EL (cell line): ENCODE measurements at places on chromosomes 3 and 15.
A peak's percentile ranks its signal among the peaks of the same experiment; 100 is the strongest.

- no peak for DNase-seq
Measured at GRCh38 chr15:78316283-78317083, 17.1 kb upstream of the SKIC8 start.

GRCh38 chr3:74532446-74532845 lies 82.0 kb downstream of the CNTN3 start:
- DNase-seq = peak; percentile 88

DNA sequence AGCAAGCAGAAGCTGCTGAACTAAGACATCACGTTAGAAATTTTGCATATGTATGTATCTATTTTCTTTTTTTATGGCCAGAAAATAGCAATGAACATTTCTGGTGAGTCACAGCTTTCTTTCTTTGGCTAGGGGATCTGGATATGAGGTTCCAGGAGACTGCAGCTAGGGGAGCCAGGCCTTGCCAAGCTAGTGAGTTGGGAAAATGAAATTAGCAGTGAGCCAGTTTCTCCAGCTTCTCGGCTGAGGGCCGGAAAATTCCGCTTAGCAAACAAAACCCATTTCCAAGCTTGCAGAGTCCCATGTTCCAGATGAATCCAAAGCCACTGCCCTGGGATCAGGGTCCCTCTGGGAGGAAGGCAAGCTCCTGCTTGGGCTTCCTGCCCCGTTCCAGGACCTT lies 137.6 kb downstream of the SRGAP3 start:
- DNase-seq = no peak

DNA sequence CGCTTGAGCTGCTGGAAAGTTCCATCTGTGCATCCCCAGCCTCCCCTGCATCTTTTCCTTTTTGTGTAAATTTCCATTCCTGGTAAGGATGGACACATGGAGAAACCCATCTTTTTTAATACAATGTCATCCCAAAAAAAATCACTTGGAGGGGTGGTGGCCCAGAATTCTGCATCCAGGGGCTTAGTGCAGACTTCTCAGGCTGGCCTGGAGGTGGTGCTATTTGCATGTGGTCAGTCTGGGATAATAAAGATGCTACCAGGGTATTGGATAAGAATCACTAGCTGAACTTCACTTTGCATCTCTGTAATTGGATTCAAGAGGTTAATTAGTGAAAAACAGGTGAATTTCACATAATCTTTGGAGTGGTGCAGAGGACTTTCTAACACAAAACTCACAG lies 1.8 kb upstream of the ZSCAN2 start:
- DNase-seq = peak; percentile 59

GRCh38 chr15:100944244-100944895 lies 25.2 kb downstream of the LRRK1 start:
- DNase-seq = no peak
